Gastrocnemius medialis (tissue), 4 donors: ENCODE measurements at places on chromosomes 1 and 21. TPM values are rescaled to one million over a fixed set of nuclear protein-coding genes. Genes with fewer than 3 reads are reported as not detected.

The CD5L gene
- total RNA-seq, result not detected

The LRRC52 gene
- total RNA-seq, result not detected

DNA sequence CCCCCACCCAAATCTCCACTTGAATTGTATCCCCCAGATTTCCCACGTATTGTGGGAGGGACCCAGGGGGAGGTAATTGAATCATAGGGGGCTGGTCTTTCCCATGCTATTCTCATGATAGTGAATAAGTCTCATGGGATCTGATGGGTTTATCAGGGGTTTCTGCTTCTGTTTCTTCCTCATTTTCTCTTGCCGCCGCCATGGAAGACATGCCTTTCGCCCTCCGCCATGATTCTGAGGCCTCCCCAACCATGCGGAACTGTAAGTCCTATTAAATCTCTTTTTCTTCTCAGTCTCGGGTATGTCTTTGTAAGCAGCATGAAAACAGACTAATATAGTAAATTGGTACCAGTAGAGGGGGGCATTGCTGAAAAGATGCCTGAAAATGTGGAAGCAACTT, 33.4 kb upstream of the ZNF496 start:
- H3K4me3 ChIP-seq, result no peak overlapping the region
- peaks cover 5% of the 10 kb centered on the region for H3K4me1 ChIP-seq
- no peak overlapping the region for H3K27ac ChIP-seq
- no peaks in the 10 kb centered on the region for H3K36me3 ChIP-seq
- no peak for DNase-seq

- DNase-seq, result peak; percentile 58
- peak overlapping the region; percentile 8 for H3K27ac ChIP-seq
- H3K4me1 ChIP-seq, result peaks cover 39% of the 10 kb centered on the region
- no peak overlapping the region for H3K4me3 ChIP-seq
These were observed 22.3 kb downstream of the SLC9A1 start for GRCh38 chr1:27132624-27133023.

DNA sequence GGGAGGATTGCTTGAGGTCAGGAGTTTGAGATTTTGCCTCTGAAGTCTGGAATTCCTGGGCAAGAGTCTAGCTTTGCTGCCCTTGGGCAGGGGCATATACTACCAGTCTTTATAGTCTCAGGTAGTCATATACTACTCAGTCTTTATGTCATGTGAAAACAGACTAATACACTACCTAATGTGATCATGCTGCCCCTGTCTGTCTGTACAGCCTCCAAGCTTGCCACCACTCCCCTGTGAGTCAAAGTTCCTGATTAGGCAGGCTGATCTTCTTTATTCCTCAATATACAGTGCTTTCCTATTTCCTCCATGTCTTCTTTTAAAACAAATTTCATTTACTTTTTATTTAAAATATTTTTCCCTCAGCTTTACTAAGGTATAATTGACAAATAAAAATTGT, 105.3 kb upstream of the BEND5 start:
- no peak overlapping the region for H3K27ac ChIP-seq
- H3K4me3 ChIP-seq, result no peak overlapping the region
- H3K27me3 ChIP-seq, result no peaks in the 10 kb centered on the region

DNA sequence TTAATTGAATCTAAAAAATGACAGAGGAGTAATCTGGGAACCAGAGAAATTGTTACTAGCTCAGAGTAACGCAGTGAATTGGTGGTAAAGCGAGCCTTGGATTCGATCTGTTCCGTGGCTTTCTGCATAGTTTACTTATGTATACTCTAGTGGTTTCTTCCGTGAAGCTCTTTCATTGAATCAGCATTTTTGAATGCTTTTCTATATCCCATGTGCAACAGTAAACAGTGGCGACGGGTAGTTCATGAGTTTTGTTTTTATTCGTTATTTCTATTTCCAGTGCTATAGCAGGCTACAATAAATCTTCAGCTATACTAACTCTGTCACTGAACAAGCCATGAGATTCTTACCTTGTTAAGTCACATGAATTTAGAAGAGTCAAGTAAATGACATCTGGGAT, 14.5 kb upstream of the MAP3K7CL start:
- no peaks in the 10 kb centered on the region for H3K36me3 ChIP-seq
- no peak overlapping the region for H3K27ac ChIP-seq
- peaks cover 7% of the 10 kb centered on the region for H3K4me1 ChIP-seq
- no peaks in the 10 kb centered on the region for H3K27me3 ChIP-seq
- no peak for DNase-seq
- no peak overlapping the region for H3K4me3 ChIP-seq

DNA sequence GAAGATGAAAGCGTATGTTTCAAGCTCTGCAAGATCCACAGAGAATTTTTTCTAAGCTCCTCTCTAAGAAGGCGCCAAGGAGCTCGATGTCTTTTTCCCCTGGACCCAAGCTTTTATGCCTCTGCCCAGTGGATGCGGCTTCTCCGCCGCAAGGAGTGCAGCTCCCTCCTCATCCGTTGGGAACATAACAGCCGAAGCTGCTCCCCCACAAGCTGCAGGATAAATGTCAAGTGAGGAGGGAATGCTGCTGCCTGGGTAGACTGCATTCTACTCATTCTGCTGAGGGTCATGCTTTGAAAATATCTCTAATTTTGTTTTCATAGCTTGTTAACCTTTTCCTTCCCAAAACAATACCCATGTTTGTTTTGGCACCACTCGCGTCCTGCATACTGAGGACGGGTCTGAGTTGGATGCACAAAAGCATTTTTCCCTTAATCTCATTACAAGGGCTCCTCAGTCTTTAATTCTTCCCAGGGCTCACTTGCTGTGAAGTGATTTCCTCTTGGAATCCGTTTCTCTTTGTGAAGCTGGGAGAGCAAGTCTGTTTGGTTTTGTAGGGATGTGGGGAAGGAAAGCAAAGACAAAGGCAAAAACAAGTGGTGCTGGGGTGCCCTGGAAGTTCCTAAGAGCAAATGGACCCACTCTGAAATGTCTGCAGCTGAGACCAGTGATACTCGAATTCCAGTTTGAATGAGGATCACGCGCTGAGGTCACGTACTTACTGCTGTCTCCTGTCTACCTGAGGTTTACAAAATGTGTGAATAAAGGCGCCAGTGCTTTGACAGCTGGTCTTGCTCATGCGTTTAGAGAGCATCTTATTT, 134.0 kb upstream of the IRF2BP2 start:
- H3K27me3 ChIP-seq, result no peaks in the 10 kb centered on the region
- H3K4me3 ChIP-seq, result no peak overlapping the region
- no peak overlapping the region for H3K27ac ChIP-seq
- no peaks in the 10 kb centered on the region for H3K36me3 ChIP-seq
- H3K4me1 ChIP-seq, result peaks cover 8% of the 10 kb centered on the region

GRCh38 chr1:89670163-89670562, 37.2 kb downstream of the LRRC8C start:
- no peak for DNase-seq
- no peaks in the 10 kb centered on the region for H3K36me3 ChIP-seq
- no peaks in the 10 kb centered on the region for H3K4me1 ChIP-seq
- no peak overlapping the region for H3K4me3 ChIP-seq
- no peaks in the 10 kb centered on the region for H3K27me3 ChIP-seq

GRCh38 chr1:180597520-180597919, 34.3 kb upstream of the XPR1 start:
- H3K4me3 ChIP-seq, result no peak overlapping the region
- no peak overlapping the region for H3K27ac ChIP-seq
- no peaks in the 10 kb centered on the region for H3K4me1 ChIP-seq
